Breast epithelium (tissue), 4 donors: ENCODE measurements at places on chromosomes 6 and 20. TPM values are rescaled to one million over a fixed set of nuclear protein-coding genes. Genes with fewer than 3 reads are reported as not detected.

The APOM gene
- 4.6 TPM for total RNA-seq

GRCh38 chr6:42781796-42782688 lies at the start of gene BICRAL:
Gene BICRAL (plus strand): TSS chr6:42782052. CDS start chr6:42822023, 39,971 bp downstream.
- no peak for DNase-seq

The WFDC12 gene
- total RNA-seq: not detected

- DNase-seq: peak; percentile 47
Observed at GRCh38 chr6:158605266-158605878, 39.2 kb downstream of the DYNLT1 start.

DNA sequence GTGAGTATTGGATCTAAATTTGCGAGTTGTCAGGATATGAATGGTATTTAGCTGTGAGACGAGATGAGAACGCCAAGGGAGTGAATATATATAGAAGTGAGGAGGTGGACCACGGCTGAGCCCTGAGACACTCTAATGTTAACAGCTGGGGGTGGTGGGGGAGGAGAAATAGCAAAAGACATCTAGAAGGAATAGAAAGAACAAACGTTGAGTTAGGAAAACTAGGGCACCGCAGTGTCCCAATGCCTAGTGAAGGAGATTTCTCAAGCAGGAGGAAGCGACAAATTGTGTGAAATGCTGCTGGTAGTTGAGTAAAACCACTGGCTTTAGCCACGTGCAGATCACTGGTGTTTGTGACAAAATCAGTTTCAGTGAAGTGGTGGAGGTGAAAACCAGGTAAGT lies 56.9 kb downstream of the CD164 start:
- no peak for DNase-seq

DNA sequence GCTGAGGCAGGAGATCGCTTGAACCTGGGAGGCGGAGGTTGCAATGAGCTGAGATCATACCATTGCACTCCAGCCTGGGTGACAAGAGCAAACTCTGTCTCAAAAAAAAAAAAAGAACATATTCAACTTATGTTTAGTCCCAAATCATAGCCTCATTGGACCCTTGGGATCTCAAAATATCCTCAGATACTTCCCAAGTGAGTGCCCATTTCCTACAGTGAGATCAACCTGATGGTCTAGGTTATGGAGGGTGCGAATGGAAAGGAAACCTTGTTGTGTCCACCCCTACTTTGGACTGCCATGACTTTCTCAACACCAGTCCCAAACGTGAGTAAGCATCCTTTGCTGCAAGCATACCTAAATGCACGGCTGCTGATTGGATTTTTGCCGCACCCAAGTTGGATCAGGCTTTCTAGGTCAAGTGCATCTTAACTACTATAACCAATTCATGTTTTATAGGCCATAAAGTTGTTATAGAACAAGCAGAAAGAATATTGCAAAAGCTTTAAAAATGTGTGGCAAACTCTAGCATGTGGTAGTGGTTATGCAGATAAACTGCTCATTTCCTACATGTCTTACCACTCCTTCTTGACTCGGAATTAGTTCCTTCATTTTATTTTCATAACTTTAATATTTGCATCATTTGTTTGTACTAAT lies 131.2 kb downstream of the PLEKHG1 start:
- no peak for DNase-seq

DNA sequence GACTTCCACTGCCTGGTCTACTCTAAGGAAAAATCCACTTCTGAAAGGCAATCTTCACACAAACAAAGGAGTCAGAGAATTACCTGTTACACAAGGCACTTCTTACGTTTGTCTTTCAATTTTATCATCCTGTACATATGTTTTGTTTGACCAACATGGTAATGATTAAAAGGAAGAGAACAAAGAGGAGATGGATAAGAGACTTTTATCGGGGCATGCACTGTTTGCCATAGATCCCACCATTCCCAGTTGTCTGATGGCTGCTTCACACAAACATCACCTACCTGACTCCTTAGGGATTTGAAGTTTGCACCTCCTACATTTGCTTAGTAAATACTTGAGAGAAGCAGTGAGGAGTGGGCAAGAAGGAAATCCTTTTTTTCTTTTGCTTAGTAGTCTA lies 87.1 kb downstream of the BFSP1 start:
- DNase-seq: no peak

The OR2H1 gene
- not detected for total RNA-seq
